Osteoblast (primary cell): ENCODE measurements at places on chromosomes 7 and 10. TPM values are rescaled to one million over a fixed set of nuclear protein-coding genes. Genes with fewer than 3 reads are reported as not detected.

The ABCB4 gene
- total RNA-seq, result under 0.01 and 0.36 TPM in 2 replicates

The HOGA1 gene
- 1.4 and 2.7 TPM in 2 replicates for total RNA-seq

The PODXL gene
- 0.88 and 1.4 TPM in 2 replicates for total RNA-seq

The CPA2 gene
- total RNA-seq, result not detected in 2 replicates

The PTCD1 gene
- total RNA-seq, result 5.3 and 7.6 TPM in 2 replicates

The IFIT1B gene
- not detected in 2 replicates for total RNA-seq

The MYO3A gene
- not detected in 2 replicates for total RNA-seq

The DGKI gene
- total RNA-seq, result 19.2 and 23.3 TPM in 2 replicates

- peak; percentile 62 for DNase-seq
Observed at GRCh38 chr7:28408105-28408959, 4.0 kb upstream of the CREB5 start.

GRCh38 chr10:114173921-114174694 lies at the start of gene CCDC186:
TSS of gene CCDC186 (minus strand) at chr10:114174203. CDS start at chr10:114163268, 10,935 bp downstream.
- peak; percentile 95 for DNase-seq

DNA sequence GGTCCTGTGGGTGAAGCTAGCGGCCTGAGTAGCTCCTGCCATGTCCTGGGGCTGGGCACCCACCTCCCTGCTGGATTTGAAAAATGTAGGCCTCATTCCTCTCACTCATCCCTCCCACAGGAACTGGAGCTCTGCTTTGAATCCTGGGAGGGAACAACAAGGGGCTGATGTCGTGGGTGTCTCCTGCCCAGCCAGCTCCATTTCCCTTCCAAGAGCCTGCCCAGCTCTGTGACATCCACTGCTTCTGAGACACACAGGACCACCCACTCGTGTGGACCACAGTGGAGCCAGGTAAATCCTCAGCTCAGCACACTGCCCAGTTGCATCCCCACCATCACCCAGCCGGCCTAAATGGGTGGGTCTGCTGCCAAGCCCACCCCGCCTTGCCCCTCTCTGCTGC lies 579.2 kb downstream of the GRID1 start:
- no peak for DNase-seq

DNA sequence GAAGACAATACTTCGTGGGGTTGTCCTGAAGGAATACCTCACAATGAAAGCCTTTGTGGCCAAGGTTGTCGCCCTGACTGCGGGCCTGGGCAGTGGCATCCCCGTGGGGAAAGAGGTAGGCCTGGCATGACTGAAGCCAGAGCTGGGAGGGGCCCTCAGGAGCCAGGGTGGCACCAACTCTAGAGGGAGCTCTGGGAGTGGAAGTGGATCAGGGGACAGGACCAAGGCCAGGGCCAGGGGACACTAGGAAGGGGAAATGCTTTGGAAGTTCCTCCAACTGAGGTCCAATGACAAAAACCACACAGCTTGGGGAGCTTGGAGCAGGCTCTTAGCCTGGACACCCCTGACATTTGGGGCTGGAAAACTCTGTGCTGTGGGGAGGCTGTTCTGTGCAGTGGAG lies 5.8 kb downstream of the CLCN1 start:
- no peak for DNase-seq

DNA sequence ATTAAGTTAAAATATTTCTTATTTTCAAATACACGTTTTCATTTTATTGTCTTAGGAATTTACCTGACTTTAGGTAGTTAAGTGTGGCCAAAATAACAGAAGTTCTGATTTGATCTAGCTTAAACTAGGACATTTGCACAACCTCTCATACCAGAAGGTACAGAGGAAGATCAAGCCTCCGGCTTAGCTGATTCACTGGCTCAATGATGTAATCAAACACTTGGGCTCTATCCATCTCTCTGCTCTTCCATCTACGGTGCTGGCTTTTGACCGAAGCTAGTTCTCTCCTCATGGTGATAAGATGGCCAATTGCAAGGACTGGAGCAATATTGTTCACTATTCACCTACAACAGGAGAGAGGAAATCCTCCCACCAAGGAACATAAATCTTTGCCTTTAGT lies 12.2 kb upstream of the HYCC1 start:
- DNase-seq, result peak; percentile 79

DNA sequence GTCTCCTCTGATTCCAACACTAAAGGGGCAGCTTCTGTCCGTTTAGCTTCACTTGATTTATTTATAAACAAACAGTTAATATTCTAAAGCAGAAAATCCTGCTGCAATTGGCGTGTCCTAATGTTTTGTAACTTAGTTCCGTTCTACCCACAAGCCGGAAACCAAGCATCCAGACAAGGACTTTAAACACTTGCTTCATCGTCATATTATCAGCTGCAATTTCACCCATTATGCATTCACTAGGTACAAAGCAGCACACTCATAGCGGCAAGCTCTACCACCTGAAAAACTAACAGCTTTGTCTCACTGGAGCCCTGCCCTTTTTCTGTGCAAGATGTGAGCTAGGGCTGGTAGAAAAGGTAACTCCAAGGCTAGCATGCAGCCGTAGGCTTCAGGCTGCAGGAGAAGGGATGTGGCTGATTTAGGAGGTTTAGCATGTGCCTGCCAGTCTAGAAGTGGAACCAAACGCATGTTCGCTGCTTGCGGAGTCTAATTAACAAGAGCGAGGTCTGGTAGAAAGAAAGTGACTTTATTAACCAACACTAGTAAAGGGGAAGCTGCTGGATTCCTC lies 43.7 kb upstream of the BPGM start:
- DNase-seq, result no peak

DNA sequence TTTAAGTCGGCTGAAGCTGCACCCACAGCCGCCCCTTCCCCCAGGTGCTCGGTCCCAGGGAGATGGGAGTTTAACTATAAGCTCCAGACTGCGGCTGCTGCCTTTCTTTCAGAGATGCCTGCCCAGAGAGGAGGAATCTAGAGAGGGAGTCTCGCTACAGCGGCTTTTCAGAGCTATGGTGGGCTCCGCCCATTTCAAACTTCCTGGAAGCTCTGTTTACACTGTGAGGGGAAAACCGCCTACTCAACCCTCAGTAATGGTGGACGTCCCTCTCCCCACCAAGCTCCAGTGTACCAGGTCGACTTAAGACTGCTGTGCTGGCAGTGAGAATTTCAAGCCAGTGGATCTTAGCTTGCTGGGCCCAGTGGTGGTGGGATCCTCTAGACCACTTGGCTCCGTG lies 135.4 kb downstream of the CXCL12 start:
- no peak for DNase-seq

GRCh38 chr10:113412161-113412560 lies 140.7 kb upstream of the HABP2 start:
- no peak for DNase-seq

DNA sequence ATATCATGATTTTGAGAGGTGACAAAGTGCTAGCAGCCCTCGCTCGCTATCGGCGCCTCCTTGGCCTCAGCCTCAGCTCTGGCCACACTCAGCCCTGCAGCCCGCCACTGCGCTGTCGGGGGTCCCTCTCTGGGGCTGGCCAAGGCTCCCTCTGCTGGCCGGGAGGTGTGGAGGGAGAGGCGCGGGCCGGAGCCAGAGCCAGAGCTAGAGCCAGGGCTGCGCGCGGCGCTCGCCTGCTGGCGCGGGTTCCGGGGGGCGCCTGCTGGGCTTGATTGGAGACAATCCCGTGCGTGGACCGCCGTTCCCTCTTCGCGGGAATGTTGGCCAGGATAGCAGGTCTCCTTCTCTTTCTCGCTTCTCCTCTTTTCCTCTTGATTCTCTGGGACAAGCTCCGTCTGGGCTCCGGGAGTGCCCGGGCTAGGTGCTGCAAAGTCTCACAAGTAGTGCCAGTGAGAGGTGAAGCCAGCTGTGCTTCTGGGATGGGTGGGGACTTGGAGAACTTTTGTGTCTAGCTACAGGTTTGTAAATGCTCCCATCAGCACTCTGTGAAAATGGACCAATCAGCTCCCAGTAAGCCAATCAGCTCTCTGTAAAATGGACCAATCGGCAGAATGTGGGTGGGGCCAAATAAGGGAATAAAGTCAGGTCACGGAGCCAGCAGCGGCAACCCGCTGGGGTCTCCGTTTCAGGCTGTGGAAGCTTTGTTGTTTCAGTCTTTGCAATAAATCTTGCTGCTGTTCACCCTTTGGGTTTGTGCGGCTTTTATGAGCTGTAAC lies 43.4 kb upstream of the ELMO1 start:
- DNase-seq, result no peak

- DNase-seq, result peak; percentile 85
Observed at GRCh38 chr10:132540456-132540855, 2.9 kb downstream of the INPP5A start.

GRCh38 chr7:105596866-105597265 lies 15.6 kb upstream of the EFCAB10 start:
- DNase-seq, result no peak

- no peak for DNase-seq
Observed at GRCh38 chr10:110531687-110532086, 34.0 kb downstream of the DUSP5 start.

GRCh38 chr10:76358743-76359395 lies 927.4 kb downstream of the LRMDA start:
- DNase-seq, result peak; percentile 25

DNA sequence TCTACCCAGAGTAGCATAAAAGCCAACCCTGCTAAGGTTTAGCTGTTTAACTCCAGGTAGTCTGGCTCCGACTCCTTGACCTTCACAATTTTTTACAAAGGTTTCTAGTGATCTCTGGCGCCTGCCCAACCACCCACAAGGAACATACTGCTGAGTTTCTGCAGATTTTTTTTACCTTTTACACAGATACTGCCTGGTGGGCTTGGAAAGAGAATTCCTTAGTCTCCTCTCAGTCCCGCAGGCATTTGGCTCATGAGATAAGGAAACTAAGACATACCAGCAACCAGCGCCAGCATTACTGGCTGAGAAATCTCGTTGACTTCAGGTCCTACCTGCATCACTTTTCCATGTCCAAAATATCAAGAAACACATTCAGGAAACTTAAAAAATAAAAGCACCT lies 51.1 kb upstream of the LYZL1 start:
- DNase-seq, result no peak

- no peak for DNase-seq
Observed at GRCh38 chr7:148436135-148436534, 154.4 kb upstream of the C7orf33 start.
